ENCODE measurements at places on chromosomes 13 and 19.
A peak's percentile ranks its signal among the peaks of the same experiment; 100 is the strongest.

DNA sequence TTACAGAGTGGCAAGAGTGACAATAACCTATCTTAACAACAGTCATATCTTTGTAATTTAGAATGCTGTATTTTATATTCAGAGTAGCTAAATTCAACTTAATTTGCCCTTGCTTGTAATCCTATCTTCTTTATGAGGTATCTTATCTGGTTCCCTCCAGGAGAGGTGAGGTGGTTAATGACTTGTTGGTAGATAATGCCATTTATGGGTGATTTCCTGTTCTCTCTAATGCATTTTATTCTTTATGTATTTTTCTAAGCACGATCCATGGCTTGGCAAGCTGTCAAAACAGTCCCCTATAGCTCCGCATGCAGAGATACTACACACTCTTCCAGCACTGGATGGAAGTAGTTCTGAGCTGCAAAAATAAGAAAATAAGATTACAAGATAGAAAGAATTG, 267.9 kb downstream of the LMO7 start:
- DNase-seq: peak; percentile 57

- DNase-seq: no peak
These were observed 691.1 kb upstream of the SPRY2 start for GRCh38 chr13:81031996-81032395.

DNA sequence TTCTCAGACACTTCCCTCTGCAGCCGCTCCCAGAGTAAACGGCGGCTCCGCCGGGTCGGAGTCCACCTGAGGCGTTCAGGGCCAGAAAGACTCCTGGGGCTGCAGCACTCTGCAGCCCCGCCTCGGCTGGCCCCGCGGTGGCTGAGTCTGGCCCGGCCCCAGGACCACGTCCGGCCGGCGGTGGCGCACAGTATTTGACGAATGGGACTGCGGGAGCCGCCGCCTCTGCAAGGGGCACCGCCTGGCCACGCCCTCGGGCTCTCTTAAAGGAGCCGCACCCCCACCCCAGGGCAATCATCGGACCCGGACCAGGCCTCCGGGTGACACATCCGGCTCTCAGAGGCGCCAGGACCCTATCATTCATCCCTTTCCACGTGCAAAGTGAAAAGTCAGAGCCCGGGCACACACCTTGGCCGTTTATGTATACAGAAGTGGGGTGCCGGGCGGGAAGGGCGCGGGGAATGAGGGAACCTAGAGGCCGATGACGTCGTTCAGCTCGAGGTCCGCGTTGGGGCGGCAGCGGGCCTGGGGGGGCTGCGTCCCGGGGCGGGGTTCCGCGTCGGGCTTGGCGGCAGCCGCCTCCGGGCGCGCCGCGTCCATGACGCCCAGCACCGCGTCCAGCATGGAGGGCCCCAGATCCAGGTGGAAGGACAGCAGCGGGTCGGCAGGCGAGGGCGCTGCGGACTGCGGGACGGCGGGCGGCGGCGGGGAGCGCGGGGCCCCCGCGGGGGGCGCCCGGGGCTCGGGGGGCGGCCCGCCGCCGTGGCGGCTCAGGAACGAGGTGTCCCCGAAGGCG, 1.2 kb upstream of the LENG9 start:
- DNase-seq: peak; percentile 84

- DNase-seq: no peak
These were observed 426.1 kb downstream of the EFNB2 start for GRCh38 chr13:106109391-106109791.

GRCh38 chr19:4689403-4689802, 19.3 kb upstream of the MYDGF start:
- no peak for DNase-seq

GRCh38 chr19:44430956-44431355, 17.3 kb downstream of the ZNF229 start:
- DNase-seq: no peak
